CD4-positive, alpha-beta T cell (primary cell): ENCODE measurements at places on chromosomes 11 and 22.
A peak's percentile ranks its signal among the peaks of the same experiment; 100 is the strongest.

GRCh38 chr11:17489751-17490150 is 13.1 kb upstream of the ABCC8 start:
- DNase-seq: no peak

DNA sequence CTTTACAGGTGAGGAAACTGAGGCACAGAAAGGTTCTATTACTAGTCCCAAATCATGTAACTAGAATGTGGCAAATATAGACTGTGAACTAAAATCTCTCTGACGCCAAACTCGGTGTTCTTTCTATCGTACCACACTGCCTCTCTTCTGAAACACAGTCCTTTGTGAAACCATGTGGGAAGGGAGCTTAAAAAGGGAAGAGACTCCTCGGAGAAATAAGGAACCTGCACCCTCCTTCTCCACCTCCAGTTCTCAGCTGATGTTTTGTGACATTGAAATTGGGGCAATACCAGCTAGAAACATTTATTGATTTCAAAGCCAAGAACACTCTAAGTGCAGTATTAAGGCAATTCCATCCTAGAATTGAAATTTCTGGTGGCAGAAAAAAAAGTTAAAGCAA is 76.4 kb upstream of the DRD2 start:
- DNase-seq: no peak

GRCh38 chr11:45331839-45332238 is 45.7 kb upstream of the SYT13 start:
- DNase-seq: no peak

GRCh38 chr22:19958083-19959042 is 16.7 kb upstream of the TXNRD2 start:
- no peak for DNase-seq

DNA sequence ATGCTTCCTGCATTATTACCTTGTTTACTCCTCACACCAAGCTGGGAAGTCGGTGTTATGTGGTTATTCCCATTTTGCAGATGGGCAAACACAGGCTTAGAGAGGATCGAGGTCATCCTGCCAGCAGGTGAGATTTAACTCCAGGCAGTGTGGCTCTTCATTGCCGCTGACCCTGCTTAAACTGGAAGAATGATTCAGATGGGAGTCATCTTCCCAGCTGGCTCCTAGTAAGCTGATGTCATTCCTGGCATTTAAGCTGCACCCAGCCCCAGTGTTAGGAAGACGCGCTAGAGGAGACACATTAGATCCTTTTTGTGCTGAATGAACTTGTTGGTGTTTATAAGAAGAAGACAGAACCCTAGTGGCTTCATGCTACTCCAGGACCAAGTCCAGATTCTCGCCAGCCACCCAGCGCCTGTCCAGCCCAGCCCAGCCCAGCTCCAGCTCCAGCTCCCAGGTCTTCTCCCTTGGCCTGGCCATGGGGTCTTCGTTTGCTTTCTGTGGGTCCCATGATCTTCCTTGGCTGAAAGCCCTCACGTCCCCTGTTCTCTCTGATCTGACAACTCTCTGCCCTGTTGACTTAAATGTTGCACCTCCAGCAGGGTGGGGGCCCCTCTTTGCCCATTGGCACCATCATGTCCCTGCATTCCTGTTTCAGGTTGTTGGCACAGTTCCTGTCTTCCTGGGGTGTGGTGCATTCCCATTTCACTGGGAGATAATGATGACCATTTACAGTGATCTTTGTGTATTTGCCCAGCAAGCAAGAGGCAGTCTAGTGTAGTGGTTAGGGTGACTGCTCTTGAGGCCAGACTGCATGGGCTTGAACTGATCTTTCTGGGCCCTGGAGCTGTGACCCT is 13.6 kb downstream of the PARVB start:
- no peak for DNase-seq

DNA sequence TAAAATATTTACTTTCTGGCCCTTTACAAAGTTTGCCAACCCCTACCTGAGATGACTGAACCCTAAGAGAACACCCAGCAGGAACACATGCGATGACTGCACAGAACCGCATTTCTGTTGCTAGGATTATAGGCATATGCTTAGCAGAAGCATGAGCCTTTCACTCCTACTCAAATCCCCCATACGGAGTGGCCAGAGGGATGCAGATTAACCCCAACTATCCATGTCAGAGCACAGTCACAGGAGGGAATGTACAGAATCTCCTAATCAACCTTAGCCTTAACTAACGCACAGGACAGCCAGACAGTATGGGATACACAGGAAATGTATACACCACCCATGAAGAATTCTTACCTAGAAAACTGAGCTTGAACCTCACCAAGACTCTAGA is 6.2 kb downstream of the HPS4 start:
- no peak for DNase-seq

- no peak for DNase-seq
These were observed 330.7 kb downstream of the TTC28 start for GRCh38 chr22:28348613-28349609.

DNA sequence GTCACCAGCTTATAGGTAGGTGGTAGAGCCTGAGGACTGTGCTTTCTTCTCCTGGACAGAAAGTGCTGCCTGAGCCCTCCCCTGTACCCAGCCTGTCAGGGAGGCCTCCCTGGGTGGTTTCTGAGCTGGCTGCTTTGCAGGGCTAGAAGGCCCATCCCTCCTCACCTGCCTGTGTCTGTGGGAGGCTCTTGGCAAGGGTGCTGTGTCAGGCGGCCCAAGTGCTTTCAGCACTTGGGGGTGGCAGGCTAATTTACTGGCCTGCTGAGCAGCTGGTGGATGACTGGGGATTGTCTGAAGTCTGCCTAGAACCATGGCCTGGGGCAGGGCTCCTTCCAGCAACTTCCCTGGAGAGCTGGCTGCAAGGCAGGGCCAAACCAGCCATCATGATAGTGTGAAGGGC is 139.0 kb upstream of the NAV2 start:
- no peak for DNase-seq

DNA sequence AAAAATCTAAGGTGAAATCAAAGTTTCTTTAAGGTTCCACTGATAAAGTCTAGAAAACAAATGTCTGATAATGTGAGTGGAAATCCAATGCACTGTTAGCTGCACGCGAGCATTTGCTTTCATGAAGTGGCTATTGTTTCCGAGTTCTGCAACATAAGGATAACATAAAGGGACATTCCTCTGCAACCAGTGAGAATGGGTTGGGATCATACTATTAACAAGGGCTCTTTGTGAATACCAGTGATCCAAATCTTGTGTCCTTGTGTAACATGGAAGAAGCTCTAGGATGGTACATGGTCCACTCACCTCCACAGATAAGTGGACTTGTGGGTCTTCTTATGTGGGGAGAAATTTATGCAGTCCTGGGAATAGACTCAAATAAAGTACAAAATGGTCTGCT is 24.6 kb downstream of the APIP start:
- no peak for DNase-seq

DNA sequence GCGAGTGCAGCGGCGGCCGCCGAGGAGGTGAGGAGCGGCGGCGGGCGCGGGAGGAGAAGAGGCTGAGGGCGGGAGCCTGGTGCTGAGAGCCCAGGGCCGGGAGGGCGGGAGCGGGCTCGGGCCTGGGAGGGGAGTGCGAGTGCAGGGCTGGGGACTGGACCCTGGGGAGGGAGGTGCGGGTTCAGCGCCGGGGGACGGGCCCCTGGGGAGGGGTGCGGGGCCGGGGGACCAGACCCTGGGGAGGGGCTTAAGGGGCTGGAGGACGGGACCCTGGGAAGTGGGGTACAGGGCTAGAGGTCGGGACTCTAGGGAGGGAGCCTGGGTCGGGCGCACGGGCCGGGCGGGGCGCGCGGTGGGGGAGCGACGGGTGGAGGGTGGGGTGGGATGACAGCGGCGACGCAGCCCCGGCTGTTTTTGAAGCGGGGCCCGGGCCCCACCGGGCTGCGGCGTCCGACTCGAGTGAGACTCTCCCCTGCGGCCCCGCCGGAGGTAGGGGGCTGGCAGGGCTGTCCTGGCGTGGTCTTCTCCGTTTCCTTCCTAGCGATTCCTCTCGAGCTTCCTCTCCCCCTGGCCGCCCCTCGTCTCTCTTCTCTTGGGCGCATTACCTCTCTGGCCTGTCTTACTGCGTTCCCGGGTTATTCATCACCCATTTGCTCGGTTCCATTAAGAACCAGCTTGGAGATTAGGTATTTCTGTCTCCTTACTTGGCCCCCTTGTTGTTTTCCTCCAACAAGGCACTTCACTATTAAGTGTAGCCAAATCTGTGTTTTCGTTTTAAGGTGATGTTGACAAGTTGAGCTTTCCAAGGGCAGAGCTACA is 754 bp downstream of the NUP50 start:
- DNase-seq: peak; percentile 41

DNA sequence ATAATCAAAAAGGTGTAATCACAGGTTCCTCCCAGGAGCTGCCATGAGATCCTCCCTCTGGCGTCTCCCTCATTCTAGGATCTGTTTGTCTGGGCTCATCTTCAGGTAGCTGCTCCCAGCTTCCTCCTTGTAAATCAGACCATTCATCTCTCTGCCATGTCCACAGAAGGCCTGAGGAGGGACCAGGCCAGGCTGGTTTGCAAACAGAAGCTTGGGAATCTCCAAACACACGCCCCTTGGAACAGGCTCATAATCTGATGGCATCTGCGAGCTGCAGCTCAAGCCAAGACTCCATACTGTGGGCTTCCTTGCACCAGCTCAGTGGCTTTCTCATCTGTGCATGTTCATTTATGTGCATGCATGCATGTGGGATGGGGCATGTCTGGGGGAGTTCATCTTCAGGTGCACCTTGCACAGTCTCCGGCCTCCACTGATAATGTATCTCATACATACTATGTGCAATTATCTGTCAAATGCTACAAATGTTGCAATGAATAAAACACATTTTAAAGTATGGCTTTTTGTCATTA is 134.9 kb downstream of the NXPE2 start:
- DNase-seq: no peak

GRCh38 chr11:64048042-64048854 is 12.5 kb downstream of the FLRT1 start:
- DNase-seq: no peak

GRCh38 chr22:24809331-24809730 is 3.3 kb downstream of the SGSM1 start:
- DNase-seq: no peak

GRCh38 chr11:46616551-46617133 is 385 bp downstream of the HARBI1 start:
- DNase-seq: no peak

DNA sequence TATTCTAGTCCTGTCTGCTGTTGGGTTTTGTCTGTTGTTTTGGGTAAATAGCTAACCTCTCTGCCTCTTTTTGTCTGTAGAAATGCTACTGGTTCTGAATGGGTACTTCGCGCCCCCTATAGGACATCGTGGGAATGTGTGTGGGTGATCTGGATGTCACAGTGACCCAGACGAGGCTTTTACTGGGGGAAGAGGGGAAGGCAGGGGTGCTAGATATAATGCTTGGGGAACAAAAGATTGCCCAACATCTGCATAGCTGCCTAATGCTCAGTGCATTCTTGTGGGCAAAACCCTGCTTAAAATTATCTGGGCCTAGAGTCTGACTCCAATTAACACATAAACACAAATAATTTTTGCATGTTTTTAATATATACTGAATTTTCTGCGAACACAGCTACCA is 57.7 kb downstream of the BMAL1 start:
- peak; percentile 83 for DNase-seq

- DNase-seq: no peak
These were observed 964.9 kb upstream of the CCDC90B start for GRCh38 chr11:84250834-84251613.

GRCh38 chr22:29633514-29634312 is 30.3 kb downstream of the NF2 start:
- DNase-seq: no peak

- no peak for DNase-seq
These were observed 562 bp downstream of the ZBED4 start for GRCh38 chr22:49853981-49854831.

GRCh38 chr11:114914231-114915005 is 236.1 kb downstream of the NXPE2 start:
- DNase-seq: no peak

- DNase-seq: no peak
These were observed 291.8 kb downstream of the MIAT start for GRCh38 chr22:26949193-26949592.

- DNase-seq: peak; percentile 59
These were observed 13.5 kb downstream of the PIK3IP1 start for GRCh38 chr22:31278626-31279326.

DNA sequence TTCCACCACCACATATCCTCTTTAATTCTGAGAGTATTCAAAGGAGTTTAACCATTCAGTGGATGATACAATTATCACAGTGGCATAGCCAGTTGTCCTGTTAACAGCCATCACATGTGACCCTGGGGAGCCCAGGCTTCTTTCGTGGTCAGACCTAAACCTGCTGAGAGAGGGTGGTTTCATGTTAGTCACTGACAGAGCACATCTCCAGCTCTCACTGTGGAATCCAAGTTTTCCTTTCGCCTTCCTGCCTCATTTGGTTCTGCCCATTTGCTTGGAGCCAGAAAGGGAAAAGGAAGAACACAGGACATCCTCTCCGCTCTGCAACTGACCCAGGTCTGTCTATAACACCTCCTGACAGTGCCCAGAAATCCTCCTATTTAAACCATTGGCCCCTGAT is 60.4 kb downstream of the MCHR1 start:
- DNase-seq: no peak

DNA sequence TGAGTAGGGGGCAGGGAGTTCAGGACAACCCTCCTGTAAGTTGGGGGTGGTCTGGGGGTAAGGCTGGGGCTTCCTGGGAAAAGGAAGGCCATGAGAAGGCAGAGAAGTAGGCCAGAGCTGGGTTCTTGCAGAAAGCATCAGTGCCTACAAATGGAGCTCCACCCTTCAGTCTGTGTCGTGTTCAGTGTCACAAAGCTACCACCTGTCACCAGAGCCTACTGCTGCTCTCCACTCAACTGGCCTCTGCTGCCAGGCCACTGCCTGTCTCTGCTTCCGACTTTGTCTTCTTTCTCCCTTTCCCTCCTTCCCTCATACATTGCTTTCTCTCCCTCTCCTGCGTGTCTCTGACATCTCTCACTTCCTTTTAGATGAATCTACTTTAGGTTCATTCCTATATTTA is 3.4 kb upstream of the WBP2NL start:
- DNase-seq: no peak

GRCh38 chr11:59224351-59224928 is 11.7 kb upstream of the MPEG1 start:
- DNase-seq: no peak

DNA sequence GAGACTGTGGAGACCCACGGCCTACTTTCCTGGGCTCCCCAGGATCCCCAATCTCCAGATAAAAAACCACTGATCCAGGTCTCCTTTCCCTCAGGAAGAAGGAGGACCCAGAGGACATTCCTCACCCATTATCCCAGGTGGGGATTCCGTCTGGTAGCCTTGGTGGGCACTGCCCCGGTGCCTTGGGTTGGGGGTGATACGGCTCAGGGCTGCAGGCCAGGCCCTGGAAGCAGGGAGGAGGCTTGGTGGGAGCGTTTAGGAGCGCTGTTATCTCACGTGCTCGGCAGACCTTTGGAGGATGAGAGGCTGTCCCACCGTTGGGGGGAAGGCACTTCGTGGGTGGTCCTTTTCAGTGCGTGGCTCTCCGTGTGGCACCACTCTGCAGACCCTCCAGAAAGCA is 926.3 kb downstream of the BRD1 start:
- DNase-seq: no peak

- no peak for DNase-seq
These were observed 17.2 kb downstream of the CREB3L1 start for GRCh38 chr11:46294365-46295309.

- no peak for DNase-seq
These were observed 43.0 kb upstream of the CCDC134 start for GRCh38 chr22:41757502-41757901.

GRCh38 chr22:19507534-19507861 is 16.7 kb downstream of the CLDN5 start:
- DNase-seq: no peak
